ENCODE measurements at places on chromosomes 16 and 17. TPM values are rescaled to one million over a fixed set of nuclear protein-coding genes. Genes with fewer than 3 reads are reported as not detected.

- no peak for DNase-seq
Observed at GRCh38 chr17:31843070-31843745, 15.8 kb downstream of the COPRS start.

GRCh38 chr16:83345846-83346640, 461.7 kb upstream of the HSBP1 start:
- DNase-seq, result no peak

EVI2A gene
- total RNA-seq, result 16.4 TPM

GRCh38 chr16:1938316-1938715, 4.7 kb downstream of the MSRB1 start:
- DNase-seq, result no peak

MYO15B gene
- total RNA-seq, result 110 TPM

CEP20 gene
- 31.4 TPM for total RNA-seq

LYRM1 gene
- total RNA-seq, result 42.0 TPM

AATK gene
- 7.9 TPM for total RNA-seq

DNA sequence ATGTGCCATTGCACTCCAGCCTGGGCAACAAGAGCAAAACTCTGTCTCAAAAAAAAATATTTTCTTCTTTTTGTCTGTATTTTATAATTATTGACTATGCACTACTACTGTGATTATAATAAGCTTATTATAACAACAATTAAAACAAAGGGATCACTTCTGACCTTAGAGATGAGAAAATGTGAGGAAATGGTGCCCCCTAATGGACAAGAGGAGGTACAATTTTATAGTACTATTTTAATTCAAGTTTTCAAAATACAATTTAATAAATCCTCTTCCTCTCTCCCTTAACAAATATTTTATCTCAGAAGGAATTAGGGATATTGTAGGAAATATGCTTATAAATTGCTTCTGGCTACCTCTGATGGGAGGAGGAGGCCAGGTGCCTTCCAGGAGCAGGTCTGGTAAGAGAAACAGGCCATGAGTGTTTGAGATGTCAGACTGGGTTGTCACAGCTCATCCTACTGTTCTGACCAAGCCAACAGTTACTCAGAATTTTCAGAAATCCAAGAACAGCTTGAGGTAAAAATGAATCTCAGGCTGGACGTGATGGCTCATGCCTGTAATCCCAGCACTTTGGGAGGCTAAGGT, 14.0 kb downstream of the VPS53 start:
- no peak for DNase-seq

DNA sequence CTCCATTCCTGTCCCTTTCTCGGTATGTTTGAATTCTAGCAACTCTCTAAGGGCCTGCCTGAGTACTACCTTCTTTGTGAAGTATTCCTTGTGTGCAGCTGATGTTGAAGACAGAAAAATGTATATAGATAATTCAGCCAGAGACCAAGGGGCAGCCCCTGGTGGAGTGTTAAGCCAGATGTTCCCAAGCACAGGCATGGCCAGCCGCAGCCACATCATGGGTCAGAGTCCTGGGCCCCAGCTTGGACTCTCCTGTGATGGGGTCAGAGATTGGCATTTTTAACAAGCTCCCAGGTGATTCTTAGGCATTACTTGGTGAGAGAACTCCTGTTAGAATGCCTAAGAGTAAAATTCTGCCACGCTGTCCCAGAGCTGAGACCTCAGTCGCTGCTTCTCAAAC, 100.8 kb downstream of the IRF8 start:
- peak; percentile 53 for DNase-seq

DNA sequence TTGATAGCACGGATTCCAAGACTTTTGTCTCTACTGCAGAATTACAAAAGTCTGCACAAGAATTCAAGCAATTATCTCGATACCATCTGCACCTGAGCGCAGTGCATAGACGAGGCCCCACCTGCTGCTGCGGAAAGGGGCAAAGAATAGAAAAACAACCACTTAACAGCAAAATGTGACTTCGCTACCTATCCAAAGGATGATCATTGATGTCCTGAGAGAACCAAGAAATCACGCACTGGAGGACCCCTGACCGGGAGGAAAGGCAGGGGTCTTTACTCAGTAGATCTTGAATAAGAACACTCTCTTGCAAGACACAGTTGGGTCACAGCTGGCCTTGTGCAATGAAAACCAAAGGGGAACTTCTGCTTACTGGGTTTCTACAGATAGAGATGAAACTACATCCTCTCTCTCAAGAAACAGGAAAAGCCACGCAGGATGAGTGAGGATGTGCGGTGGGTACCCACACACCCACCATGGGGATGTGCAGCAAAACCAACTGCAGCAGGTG, 147.4 kb upstream of the RPH3AL start:
- no peak for DNase-seq

GRCh38 chr17:15882058-15882720, 62.7 kb upstream of the ADORA2B start:
- DNase-seq, result no peak

GRCh38 chr17:39700148-39700987, 504 bp downstream of the ERBB2 start:
- DNase-seq, result no peak

DNA sequence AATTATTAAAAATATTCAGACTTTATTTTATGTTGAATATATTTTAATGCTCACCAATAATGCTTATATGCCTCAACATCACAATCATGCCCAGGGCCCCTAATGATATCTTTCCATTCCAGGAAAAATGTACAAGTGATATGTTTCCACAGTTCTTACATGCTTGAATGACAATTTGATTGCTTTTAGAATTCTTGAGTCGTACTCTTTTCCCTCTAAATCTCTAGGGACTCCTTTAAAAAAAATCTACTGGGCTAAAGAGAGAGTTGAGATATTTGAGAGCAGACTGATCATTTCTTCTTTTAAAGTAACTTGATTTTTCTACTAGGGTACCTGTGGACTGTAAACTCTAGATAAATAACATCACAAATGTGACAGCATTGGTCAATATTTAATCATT, 18.2 kb upstream of the HLF start:
- DNase-seq, result no peak

DNA sequence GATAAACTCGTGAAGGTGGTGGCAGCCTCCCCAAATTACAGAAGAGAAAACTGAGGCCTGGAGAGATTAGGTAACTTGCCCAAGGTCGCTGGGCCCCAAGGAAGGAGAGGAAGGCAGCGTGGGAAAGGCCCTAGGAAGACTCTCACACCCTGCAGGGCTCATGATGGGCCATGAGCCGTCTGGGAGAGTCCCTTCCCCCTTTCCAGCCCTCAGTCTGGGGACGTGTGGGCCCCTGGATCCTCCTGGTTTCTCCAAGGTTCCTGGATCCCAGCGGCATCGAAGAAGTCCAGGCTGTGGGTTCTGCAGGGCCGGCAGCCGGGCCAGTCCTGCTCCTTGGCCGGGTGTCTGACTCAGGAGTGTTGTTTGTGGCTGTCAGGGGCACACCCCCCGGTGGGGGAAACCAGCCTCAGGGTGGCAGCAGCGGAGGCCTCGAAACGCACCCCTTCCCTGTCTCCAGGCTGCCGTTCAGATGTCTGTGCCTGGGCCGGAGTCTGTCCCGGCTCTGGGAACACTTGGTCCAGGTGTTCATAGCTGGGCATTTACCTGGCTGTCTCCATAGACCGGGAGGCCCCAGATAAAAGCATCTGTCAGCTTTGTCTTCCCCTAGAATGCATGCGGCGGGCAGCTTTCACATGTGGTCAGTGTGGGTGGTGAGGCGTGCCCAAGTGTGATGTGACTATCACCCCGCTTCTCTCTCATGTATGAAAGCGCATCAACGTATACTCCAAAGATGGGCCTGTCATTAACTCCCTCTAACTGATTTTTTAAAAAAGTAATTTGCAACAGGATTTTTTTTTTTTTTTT, 3.7 kb upstream of the RAP1GAP2 start:
- DNase-seq, result no peak

- no peak for DNase-seq
Observed at GRCh38 chr16:83717814-83718213, 90.0 kb upstream of the HSBP1 start.

- DNase-seq, result no peak
Observed at GRCh38 chr16:774086-775001, 13.8 kb downstream of the MSLN start.

- no peak for DNase-seq
Observed at GRCh38 chr16:66318505-66318904, 48.0 kb upstream of the CDH5 start.

- DNase-seq, result no peak
Observed at GRCh38 chr16:86249631-86250030, 260.7 kb upstream of the FOXF1 start.

DNA sequence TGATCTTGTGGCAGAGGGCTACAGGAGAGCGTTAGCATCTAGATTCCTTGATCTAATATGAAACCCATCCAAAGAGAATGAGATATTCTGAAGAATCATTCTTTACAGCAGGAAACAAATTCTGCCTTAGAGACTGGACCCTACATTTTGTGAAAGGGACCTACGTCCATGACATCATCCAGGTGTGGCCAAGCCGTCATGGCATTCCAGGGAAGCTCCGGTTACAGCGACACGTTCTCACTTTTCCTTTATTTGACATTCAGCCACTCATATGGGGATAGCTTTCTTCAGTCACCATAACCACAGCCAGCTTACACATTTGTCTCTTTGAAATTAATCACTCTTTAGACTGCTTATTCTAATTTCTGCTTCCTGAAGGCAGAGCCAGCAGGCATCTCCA, 408.1 kb downstream of the XYLT1 start:
- no peak for DNase-seq

TBC1D3E gene
- not detected for total RNA-seq

VKORC1 gene
- total RNA-seq, result 59.6 TPM

GRCh38 chr17:40347319-40348135, 17.0 kb downstream of the GJD3 start:
- no peak for DNase-seq

DNA sequence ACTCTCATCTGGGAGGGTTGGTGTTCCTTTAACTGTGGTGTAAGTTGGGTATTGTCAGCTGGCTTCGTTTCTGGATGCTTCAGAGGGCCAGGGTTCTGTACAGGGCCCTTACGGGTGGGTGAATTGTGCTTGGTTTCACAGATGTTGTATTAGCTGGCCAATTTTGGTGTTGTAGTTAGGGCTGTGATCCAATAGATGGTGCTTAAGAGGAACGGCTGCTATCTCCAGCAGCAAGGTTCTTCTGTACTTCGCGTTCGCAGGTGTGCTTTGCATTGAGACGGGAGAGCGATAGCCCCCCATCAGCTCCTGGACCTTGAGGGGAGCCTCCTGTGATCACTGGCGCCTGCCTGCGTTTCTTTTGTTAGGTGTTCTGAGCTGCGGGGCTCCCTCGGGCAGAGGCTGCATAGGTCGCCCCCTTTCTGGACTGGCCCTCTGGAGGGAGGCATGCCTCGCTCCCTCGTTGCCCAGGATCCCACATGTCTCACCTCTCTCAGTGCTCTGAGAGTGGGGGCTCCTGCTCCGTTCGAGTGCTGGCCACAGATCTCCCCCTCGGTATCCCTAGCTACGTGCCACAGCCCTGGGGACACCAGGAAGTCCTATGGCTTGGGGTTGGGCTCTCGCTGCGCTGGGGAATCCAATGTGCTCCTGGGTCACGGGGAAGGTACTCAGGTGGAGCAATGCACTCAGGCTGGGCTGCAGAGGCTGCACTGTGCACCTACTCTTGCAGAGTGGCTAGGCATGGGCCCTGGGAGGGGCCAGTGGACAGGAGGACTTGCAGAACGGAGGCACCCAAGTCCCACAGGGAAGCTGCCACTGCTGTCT, 837 bp upstream of the PRDM7 start:
- no peak for DNase-seq

DNA sequence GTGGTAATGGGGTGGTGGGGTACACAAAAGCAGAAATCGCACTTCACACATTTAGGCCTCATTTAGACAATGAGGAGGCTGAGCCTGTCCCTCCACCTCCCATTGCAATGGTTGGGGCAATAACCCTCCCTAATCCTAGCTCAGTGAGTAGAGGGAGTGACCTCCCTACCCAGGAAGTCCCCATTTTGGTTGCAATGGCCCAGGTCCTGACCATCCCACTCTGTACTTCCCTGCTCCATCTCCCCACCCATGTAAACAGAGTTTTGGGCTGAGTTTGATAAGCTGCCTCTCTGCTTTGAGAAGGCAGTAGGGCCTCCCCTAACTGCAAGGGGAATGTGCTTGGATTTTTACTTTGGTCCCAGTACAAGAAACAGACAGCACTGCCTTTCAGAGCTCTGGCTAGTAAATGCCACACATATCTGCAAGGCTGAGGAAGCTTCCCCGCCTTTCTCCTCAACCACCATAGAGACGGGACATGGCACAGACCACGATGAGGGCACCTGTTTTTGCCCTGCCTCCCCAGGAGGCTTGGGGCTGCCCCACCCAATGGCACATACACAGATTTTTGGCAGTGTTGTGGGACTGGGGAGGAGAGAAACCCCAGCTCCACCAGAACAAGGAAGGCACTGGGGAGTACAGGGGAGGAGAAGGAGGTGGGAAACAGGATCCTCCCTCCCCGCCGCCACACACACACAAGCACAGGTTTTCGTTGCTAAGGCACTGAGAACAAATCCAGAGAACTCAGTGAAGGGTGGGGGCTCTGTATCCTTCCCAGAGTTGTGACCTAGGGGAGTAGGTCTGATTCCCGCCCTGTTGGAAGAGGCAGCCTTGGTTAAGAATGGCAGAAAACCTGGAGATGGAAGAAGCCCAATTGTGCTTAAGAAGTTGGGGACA, 7.3 kb downstream of the VAT1 start:
- no peak for DNase-seq

DNA sequence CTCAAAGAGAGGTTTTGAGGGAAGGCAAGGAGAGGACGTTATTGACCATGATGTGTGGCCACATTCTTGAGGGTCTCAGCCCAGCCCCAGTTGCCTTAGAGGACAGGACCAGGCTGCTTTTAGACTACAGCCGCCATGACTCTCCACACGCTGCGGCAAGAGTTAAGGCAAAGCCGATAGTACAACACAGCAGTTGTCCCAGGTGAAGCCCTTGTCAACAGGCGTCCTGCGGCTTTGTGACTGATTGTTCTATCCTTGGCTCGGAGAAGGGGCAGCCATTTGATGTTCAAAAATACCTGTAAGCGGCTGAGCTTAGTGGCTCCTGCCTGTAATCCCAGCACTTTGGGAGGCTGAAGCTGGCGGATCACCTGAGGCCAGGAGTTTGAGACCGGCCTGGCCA, 28.8 kb downstream of the TMEM92 start:
- no peak for DNase-seq

GRCh38 chr16:84942786-84943185, 68.5 kb downstream of the ZDHHC7 start:
- no peak for DNase-seq
